Renal cortical epithelial cell (primary cell): ENCODE measurements at places on chromosomes 2 and 18.

GRCh38 chr18:75418293-75419005 lies 9.1 kb downstream of the SMIM21 start:
- DNase-seq: peak; percentile 62

GRCh38 chr18:40983835-40984234 lies 971.2 kb upstream of the PIK3C3 start:
- DNase-seq: no peak

DNA sequence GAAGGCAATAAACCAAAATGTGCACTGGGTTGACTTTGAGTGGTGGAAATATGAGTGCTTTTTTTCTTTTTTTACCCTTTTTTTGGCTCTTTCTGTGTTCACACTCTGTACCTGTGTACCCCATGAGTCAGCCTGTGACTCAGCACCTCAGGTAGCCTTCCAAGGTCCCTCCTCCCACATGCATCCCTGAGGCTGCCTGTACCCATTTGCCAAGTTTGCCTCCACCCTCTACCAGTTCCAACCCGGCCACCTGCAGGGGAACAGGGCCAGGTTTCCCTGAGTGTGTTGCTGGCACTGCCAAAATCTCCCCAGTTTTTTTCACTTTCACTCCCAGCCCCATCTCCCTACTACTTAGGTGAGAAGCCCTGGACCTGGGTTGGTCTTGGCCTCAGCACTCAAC lies 14.0 kb downstream of the CXCR1 start:
- peak; percentile 9 for DNase-seq

DNA sequence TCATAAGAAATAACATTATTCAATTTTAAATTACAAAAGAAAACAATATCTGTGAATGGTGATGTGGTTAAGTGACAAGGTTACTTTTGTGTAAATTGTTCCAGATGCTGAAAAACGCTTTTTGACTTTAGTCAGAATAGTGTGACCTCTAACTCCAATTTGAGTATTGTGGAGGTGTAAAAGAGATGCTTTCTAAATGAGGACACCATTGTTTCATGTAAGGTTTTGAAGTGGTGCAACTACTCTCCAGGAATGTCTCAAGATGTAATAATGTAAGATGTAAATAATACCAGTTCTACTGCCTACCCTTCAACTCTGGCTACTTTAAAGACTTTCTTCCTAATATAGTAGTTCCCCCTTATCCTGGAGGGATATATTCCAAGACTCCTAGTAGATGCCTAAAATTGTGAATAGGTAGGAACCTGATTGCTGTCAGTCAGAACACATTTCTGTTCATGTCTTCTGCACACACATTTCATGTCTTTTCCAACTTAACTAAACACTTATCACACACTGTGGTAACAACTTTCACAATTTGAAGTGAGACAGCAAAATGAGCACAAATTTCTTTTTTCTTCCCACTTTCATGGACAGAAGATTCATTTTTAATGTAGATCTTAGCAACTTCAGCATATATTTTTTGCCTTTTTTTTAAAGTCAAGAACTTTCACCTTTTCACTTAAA lies 39.1 kb upstream of the PPP1R1C start:
- no peak for DNase-seq

DNA sequence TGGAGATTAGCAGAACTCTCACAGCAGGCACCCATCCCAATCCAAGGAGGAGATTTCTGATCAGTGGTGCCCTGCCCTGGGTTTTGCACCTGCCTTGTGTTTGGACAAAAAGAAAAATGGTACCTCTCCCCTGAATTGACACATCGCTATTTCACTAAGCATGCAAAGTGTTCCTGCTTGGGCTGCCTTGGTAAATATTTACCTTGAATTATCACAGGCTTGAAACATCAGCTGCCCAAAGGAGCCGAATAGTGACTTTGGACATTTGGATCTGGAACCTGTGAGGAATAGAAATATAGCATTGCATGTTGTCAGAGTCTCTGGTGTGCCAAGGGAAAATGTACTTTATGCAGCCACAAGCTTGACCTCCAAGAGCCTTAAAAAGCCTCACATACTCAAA lies 926.4 kb upstream of the FANCL start:
- DNase-seq: no peak

DNA sequence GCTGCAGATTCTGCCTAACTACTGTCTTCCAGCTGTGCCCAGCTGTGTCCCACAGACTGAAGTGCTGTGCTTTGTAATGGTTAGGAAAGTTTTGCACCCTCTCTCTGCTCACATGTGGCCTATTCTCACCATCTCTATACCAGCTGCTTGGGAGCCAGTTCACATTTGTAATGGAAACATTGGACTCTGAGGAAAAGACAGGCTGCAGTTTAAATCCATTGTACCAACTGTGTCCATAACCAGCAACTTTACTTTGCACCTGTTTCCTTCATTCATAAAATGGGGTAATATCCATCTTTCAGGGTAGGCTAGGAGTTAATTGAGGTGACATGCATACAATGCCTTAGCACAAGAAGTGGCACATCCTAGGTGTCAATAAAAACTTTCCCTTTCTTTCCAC lies 344.0 kb downstream of the TNS1 start:
- no peak for DNase-seq

- peak; percentile 84 for DNase-seq
Measured at GRCh38 chr2:15811367-15811766, 129.0 kb upstream of the MYCN start.

DNA sequence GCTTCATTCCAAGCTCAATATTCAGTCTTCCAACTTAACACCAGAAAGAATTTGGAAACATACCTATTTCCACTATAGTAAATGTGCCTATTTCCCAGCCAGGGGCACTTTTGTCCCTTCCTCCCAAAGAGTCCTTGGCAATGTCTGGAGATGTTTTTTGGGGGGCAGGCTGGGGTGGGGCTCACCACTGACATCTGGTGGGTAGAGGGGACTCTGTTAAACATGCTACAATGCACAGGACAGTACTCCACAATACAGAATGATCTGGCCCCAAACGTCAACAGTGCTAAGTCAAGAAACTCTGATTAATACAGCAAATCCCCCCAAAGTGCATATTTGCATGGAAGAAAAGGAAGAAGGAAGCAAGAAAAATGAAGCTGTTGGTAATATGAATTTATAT lies 61.7 kb downstream of the SMIM21 start:
- DNase-seq: no peak

DNA sequence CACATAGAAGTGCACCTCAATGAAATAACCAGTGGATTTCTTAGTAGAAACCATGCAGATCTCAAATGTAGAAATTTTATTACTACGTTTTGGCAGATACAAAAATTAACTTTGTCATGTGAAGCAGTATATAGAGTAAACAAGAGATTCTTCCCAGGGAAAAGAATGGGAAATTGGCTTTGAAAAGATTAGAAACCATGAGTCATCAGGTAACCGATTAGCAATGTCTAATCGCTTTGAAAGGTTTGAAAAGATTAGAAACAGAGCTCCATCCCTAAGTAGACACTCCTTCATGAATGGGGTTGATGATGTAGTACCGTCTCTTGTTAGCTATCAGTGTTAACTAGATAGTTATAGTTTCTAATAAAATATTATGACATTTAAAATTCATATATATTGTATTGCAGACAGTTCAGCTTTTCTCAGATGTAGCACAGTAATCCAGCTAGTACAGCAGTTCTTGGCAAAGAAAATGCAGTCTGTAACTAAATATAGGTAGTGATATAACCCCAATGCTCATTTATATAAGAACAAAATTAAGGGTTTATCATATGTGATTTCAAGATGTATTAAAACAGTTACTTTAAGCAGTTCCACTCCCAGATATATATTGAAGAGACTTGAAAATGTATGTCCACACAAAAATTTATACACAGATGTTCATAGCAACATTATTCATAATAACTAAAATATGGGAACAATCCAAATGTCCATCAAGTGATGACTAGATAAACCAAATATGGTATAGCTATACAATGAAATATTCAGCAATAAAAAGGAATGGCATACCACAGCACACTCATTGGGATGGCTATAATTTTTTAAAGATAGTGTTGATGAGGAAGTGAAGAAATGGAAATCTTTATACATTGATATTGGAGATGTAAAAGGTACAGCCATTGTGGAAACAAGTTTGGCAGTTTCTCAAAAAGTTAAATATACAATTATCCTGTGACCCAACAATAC lies 113.9 kb downstream of the PTPN4 start:
- peak; percentile 45 for DNase-seq

- peak; percentile 98 for DNase-seq
Measured at GRCh38 chr2:191462370-191462769, 215.6 kb upstream of the NABP1 start.

- DNase-seq: no peak
Measured at GRCh38 chr2:115122701-115123100, 680.3 kb downstream of the DPP10 start.

- DNase-seq: peak; percentile 26
Measured at GRCh38 chr2:85797921-85798320, 44.1 kb downstream of the ATOH8 start.

- DNase-seq: no peak
Measured at GRCh38 chr2:207530160-207531031, 634 bp downstream of the CREB1 start.

DNA sequence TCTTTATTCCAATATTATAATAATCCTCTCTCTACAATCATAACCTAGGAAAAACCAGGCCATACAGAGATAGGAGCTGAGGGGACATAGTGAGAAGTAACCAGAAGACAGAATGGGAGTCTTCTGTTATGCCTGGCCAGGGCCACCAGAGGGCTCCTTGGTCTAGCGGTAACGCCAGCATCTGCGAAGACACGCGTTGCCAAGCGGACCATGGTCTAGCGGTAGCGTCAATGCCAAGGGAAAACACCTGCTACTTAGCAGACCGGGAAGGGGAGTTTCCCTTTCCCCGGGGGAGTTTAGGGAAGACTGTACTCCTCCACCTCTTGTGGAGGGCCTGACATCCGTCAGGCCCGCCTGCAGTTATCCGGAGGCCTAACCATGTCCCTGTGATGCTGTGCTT lies 36.6 kb downstream of the ARL6IP6 start:
- DNase-seq: peak; percentile 26

- DNase-seq: no peak
Measured at GRCh38 chr2:224354632-224355211, 47.2 kb downstream of the FAM124B start.

- DNase-seq: no peak
Measured at GRCh38 chr18:12637393-12637792, 20.5 kb downstream of the SPIRE1 start.

GRCh38 chr18:21179590-21180220 lies 62.3 kb upstream of the GREB1L start:
- peak; percentile 50 for DNase-seq

- no peak for DNase-seq
Measured at GRCh38 chr2:144999071-144999875, 479.4 kb upstream of the ZEB2 start.

GRCh38 chr2:189569295-189569910 lies 11.2 kb downstream of the SLC40A1 start:
- no peak for DNase-seq

DNA sequence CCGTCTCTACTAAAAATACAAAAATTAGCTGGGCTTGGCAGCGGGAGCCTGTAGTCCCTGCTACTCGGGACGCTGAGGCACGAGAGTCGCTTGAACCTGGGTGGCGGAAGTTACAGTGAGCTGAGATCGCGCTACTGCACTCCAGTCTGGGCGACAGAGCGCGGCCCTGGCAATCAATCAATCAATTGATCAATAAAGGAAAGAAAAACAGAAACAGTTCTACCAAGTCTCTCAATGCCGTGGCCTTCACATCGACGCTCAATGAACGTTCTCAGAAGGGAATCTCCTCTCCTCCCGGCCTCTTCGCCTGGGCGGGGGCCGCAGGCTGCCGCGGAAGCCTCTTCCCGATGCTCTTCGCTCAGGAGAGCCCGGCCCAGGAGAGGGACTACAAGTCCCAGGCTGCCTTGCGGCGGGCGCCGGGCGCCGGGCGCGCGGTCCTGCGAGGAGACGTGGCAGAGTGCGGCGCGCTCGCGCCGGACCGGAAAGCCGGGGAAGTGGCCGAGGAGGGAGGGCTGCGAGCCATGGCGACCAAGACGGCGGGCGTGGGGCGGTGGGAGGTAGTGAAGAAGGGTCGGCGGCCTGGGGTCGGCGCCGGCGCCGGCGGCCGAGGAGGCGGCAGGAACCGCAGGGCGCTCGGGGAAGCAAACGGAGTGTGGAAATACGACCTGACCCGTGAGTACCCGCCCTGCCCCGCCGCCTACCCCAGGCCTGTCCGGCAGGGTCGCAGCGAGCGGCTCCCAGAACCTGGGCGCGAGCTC lies at the start of gene TMEM214:
Gene TMEM214, plus strand, starts transcription at position 471 of the 758 bp plus-strand sequence. Its CDS starts 51 bp downstream, at position 522.
- peak; percentile 72 for DNase-seq

DNA sequence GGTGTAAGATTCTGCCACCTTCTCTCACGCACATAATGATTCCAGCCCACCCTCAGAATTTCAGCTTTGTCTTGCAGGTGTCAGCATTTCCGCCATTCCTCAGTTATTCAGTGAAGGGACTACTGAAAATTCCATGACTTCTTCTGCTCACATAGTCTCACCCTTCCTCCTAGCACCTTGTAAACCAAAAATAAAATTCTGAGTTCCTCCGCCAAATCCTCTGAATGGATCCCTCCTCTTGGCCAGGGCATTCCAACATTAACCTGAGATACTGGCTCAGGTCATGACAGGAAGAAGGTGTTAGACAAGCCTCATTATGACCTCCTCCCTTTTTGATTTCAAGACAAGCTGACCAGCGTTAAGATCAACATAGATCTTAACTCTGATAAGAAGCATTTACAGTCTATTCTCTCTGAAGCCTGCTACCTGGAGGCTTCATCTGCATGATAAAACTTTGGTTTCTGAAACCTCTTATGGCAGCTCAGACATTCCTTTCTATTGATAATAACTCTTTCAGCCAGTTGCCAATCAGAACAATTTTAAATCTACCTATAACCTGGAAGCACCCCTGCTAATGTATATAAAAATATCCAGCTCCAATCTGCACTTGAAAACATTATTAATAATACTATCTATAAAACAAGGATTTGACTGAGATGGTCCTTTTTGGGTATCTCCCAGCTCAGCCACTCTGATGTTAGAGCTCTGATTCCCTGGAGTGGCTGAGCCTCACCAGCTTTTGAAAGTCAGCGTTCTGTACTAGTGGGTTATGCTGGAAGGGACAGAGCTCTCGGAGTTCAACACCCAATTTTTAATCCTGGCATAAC lies 136.4 kb upstream of the APCDD1 start:
- DNase-seq: no peak

DNA sequence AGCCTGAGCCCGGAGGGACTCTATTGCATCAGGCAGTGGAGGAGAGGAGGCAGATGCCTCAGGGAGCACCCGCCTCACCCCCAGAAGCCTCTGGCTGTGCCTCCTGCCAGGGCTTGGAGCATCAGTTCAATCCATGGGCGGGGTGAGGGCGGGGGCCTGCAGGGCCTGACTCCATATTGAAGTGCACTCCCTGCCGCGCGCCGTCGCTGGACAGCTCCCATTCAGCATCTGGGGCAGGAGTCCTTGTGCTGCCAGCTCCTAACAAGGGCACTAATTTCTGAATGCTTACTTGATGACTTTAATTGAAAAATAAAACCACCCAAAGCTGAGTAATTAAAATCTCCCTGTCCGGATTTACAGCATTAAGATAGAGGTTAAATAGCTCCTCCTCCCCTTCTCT lies 23.8 kb downstream of the C1QL2 start:
- no peak for DNase-seq

DNA sequence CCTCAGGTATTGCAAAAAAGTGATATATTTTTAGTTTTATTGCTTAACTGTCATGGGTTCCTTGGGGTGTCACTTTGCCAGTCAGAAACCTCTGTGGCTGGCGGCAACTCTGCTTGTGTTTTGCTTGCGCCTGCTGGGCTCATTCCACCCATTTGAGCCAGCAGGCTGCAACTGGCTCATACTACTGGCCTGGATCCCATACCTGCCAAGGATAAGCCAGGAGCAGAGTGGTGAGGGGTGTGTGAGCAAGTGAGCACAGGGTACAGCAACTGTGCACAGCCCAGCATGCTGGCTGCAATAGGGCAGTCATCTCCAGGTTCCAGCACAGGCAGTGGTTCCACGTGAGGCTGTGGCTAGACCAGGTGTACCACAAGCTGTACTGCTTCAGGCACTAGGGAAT lies 687.5 kb downstream of the NYAP2 start:
- DNase-seq: no peak
